ENCODE measurements at places on chromosomes 7 and 10.

DNA sequence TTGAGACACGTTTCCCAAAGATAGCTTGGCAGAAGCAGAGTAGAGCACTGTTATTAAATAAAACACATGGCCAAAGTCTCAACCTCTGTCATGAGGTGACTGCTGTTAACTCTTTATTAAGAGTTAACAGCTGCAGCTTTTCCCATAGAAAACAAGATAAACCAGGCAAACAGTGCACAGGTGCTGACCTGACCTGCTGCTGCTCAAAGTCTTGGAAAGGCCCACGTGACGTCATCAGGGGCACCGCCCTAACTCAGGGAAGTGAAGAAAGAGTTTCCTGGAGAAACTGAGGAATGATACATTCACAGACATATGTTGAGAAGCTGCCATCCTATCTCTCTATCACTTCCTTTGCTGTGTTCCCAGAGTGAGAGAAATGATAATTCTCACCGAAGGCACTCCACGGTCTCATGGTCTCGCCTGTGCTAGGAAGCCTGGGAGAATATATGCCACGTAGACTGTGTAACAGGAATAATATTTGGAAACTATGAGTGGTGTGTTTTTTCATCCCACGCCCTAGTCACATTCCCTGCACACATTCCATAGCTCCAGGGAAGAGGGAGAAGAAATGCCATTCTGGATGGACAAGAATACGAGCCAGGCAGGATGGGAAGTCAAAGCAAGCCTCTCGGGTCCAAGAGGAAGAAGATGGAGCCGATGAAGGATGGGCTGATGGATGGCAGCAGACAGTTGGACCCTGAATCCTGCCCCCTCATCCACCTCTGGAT, 146.2 kb upstream of the NFE2L3 start:
- DNase-seq = no peak

- no peak for DNase-seq
Observed at GRCh38 chr7:30810986-30811385, 39.8 kb downstream of the MINDY4 start.

GRCh38 chr7:83837683-83838082, 188.7 kb upstream of the SEMA3E start:
- DNase-seq = no peak

DNA sequence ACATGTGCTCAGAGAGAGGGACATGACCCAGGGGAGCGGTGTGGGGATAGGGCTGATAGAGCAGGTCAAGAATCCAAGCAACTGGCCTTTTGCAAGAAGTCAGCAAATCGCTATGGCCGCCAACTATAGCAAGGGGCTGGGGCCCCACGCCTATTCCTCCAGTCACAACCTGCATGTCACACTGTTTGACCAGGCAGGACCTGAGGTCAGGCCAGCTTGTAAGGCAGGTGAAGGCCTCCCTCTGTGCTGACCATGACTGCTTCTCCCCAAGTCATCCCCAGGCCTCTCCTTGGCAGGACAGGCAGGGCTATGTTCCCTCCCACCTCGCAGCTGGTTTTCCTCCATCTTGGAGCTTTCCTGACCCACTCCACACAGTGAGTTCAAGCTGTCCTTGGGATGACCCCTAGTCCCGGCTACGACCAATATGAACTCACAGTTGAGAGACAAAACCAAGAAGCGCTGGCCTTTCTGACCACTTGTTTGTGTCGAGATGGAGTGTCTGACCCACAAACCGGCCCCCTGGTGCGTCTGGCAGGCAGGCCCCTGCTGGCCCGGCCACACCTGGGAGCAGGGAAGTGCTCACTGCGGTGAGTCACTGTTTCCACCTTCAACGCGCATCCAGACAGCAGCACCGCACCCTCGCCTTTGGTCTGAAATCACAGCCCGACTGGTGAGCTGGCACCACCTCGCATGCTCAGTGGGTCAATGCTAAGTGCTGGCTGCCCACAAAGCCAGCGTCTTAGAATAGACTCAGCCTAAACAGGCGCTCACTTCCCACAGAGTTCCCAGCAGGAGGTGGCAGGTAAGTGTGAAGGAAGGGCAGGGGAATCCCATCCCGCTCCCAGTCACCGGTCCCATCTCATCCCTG, 81.4 kb downstream of the VWA2 start:
- no peak for DNase-seq

GRCh38 chr7:88310956-88311674, 4.4 kb upstream of the STEAP4 start:
- no peak for DNase-seq

GRCh38 chr10:126650161-126650560, 20.3 kb downstream of the C10orf90 start:
- no peak for DNase-seq

GRCh38 chr10:97549587-97550322, 22.8 kb upstream of the ANKRD2 start:
- DNase-seq = no peak

- no peak for DNase-seq
Observed at GRCh38 chr7:45100761-45101480, 10.6 kb downstream of the TBRG4 start.

GRCh38 chr10:48187713-48188485, 86.6 kb downstream of the FRMPD2 start:
- no peak for DNase-seq

DNA sequence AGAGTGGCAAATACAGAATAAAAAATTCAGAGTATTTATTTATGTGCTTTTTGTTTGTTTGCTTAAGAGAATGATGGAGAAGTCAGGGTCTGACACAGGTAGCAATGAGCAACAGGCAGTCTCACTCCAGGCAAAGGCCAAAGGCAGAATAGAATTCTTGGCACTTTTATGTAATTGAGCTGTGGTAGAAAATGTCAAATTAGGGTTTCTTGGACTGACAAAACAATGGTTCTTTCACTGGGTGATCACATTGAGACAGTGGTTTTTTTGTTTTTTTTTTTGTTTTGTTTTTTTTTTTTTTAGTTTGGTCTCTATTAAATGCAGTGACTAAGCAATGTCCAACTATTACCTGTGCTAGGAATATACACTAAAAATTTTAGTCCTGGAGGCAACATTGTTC, 27.4 kb downstream of the POM121L12 start:
- no peak for DNase-seq

DNA sequence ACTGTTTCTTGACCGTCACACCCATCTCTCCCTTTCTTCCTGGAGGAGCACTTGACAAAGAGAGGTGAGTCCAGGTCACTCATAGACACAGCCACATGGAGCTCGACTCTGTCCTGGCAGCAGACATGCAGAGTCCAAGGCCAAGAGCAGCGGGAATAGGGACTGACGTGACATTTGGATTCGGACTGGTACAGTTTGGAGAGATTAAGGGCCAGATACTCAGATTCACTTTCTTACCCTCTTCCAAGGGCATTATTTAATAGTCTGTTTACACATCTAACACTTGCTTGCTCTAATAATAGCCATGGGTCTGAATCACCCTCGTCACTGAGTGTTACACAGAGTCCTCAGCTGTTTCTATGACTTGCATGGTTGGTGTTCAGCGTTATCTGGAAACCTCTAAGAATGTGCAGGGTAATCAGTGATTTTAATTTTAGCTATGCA, 39.2 kb upstream of the OTUD1 start:
- no peak for DNase-seq

Data from activated T-cell treated with anti-CD3 and anti-CD28 coated beads, Interleukin-2, amount 50 U/mL, for 1 hour (primary cell).